ENCODE measurements at places on chromosomes 7 and 10. TPM values are rescaled to one million over a fixed set of nuclear protein-coding genes. Genes with fewer than 3 reads are reported as not detected.

Gene TMEM273
- total RNA-seq = 58.4 TPM

Gene ACSM6
- total RNA-seq = not detected

Gene CYP2W1
- not detected for total RNA-seq

Gene PIP
- total RNA-seq = not detected

Gene GIMAP6
- total RNA-seq = 29.4 TPM

Gene NPY4R2
- total RNA-seq = not detected

DNA sequence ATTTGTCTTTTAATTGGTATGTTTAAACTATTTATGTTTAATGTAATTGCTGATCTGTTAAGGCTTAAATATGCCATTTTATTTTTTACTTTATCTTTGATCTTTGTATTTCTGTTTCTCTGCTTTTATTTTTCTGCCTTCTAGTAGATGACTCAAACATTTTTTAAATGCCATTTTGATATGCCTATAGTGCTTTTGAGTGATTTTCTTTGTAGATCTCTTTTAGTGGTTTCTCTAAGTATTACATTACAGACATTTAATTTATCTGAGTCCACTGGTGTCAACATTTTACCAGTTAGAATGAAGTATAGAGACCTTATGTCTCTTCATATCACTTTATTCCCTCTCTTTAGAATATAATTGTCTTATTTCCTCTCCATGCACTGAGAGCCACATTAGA is 32.7 kb downstream of the IL6 start:
- DNase-seq = no peak

DNA sequence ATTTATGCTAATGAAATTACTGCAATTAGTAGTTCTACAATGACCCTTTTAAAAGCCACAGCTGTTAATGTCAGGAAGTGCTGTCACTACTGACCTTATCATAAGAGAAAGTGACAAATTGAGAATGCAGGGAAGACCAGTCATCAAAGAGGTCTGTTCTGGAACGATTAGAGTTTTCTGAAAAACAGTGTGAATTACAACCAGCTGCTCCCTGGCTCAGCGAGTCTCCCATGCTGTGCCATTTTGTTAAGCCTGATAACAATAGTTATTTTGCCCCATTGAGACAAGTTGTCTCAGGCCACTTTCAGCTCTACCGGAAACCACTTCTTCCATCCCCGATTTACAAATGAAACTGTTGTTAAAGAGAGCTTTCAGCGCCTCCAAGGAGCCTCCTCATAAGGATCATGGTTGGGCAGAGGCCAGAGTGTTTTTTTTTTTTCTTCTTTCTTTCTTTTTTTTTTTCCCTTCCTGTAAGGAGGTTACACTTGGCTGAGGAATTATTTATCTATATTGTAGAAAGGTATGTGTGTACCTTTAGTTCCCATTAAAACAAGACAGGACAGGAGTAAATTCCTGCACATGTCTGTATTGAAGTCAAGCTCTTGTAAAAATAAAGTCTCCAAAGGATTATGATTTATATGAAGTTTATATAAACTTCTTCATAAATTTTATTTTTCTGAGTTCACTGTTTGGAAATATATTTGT is 173.6 kb downstream of the CDCA7L start:
- no peak for DNase-seq

- no peak for DNase-seq
These were observed 102.2 kb downstream of the PPP1R3A start for GRCh38 chr7:113816639-113817038.

DNA sequence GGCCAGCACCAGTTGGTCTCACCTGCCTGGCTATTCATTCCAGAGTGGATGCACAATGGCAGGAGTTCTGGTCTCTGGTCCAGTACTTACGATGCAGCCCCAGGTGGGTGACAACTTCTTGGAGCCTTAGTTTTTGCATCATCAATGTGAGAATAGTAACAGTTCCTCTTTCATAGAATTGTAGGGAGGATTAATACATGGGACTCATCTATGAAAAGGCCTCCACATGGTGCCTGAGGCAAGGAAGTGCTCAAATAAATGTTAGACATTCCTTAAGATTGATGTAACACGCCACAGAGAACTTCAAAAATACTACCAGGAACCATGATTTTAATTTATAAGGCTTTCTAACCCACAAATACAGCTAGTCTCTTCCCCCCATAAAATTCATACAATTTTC is 120.1 kb upstream of the CHST15 start:
- DNase-seq = no peak

DNA sequence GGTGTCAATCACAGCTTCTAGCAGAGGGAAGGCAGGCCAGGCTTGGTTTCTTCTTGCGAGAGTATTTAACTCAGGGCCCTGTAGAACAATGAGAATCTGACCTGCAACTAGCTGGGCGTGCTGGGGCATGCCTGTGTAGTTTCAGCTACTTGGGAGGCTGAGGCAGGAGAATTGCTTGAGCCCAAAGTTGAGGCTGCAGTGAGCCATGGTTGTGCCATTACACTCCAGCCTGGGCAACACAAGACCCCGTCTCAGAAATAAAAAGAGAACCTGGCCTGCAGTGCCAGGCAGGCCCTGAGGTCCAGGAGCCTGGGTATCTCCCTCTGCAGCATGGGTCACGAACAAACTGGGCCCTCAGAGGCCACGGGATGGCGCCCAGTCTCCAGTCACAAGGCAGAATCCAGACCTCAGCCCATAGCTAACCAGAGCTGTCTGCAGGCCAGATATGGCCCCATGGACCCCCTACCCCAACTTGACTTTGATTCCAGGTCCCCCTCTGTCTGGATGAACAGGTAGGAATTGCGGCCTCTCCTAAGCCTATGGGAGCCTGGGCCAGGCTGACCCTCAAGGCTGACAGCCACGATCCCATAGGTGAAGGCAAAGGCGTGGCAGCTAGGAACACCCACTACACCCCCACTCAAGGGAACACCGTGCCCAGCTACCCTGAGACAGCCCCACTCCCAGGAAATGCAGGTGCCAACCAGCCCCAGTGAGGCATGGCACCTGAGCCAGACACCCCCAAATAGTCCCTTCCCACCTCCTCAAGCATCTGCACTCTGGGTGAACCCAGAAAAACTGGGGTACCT is 102.7 kb upstream of the TNRC18 start:
- DNase-seq = no peak

DNA sequence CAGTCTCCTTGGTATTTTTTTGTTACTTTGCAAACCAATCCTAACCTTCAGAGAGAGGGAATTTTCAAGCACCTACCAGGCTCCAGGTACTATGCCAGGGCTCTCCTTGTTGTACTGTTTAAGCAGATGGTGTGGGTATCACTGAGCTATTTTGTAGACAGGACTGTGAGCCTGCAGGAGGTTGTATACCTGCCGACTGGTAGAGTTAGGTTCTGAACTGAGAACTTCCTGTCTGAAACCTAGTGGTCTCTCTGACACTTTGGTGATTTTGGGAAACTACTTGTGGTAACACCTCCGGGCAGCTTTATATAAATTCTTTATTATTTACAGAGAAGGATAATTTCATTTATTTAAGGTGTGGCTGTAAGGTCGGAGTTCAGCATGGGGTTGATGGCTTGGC is 4.6 kb downstream of the ZNF853 start:
- no peak for DNase-seq

DNA sequence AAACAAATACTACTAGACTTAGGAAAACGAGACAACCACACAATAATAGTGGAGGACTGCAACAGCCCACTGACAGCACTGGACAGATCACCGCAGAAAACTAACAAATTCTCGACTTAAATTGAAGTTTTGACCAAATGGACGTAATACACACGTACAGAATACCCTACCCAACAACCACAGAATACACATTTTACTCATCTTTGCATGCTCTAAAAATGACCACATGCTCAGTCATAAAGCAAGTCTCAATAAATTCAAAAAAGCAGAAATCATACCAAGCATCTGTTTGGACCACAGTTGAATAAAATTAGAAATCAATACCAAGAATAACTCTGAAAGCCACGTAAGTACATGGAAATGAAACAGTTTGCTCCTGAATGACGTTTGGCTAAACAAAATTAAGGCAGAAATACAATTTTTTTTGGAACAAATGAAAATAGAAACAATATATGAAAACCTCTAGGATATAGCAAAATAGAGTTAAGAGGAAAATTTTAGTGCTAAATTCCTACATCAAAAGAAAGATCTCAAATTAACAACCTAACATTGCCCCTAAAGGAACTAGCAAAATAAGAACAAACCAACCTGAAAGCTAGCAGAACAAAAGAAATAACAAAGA is 30.6 kb downstream of the MAPK8 start:
- DNase-seq = no peak

- DNase-seq = peak; percentile 22
These were observed 103.3 kb downstream of the CLEC2L start for GRCh38 chr7:139626817-139627216.

DNA sequence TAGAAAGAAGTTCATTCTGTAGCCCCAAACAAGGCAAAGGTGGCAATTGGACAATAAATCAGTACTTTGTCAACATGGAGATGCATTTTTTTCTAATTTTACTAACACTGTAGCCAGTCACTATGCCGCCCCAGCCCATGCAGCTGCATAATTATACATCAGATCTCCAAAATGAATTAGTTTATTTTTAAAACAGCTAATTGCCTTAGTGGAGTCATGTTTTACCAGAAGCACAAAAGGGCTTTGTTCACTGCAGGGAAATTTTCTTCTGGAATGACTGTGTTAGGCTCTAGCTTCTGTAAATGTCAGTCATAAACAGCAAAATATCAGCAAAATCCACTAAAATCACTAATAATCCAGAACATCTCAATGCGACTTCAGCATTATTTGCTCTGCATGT is 20.1 kb upstream of the HDAC9 start:
- DNase-seq = no peak

DNA sequence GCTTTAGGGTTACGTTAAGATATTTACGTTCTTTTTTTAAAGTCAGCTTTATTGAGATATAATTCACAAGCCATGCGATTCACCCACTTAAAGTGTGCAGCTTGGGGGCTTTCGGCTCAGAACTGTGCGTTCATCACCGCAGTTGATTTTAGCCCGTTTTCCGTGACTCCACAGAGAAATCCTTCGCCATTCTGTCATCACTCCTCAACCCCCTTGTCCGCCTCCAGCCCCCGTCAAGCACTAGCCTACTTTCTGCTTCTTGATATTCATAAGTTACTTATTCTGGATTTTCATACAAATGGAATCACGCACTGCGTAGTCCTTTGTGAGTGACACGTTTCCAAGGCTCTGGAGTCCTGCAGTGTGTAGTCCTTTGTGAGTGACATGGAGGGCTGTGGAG is 20.4 kb downstream of the FAM20C start:
- DNase-seq = no peak

DNA sequence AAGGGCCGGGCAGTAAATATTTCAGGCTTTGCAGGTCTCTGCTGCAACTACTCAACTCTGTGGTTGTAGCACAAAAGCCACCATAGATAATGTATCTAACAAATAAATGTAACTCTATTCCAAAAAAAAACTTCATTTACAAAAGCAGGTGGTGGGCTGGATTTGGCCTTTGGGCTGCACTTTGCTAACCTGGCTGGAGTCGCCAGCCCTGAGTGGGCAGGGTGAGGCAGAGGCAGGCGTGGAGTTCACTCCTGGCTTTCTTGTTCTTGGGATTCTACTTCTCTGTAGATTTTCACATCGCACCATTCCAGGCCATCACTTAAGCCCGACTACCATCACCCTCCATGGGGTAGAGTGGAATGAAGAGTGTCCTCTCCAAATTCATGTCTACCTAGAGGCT is 367.6 kb upstream of the MGMT start:
- DNase-seq = no peak

GRCh38 chr10:32142646-32143045 is 86.4 kb upstream of the KIF5B start:
- DNase-seq = no peak

DNA sequence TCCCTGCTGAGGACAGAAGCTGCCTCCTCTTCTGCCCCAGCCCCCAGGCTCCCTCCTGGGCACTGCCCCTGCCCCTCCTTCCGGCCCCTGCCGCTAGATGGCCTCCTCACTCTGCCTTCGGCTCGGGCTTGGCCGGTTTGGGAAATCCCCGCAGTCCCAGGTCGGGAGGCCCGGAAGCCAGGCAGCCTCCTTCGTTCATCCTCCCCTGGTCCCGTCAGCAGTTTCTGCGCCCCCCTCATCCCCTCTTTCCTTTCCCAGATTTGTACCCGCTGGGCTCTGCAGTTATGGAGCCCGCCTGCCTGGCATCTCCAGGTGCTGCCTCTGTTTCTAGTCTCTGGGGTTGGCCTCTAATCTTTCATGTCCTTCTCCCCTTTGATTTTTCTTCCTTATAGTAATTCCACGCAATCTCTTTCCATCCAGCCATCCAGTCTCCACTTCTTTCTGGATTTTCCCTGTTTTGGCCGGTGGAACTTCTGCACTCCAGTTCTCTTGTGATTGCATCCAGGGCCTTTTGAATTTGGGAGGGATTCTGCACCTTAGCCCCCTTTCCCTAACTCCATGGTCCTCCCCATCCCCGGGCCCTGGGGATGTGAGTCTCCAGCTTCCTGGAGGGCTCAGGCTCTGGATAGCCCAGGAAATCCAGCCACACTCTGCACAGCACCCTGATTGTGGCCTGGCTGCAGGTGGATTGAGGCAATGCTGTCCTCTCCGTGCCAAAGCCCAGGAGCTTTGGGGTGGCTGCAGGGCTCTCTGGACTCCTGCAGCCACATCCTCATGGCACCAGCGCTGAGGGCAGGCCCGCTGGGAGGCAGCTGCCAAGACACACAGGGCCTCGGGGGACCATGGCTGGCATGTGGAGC is 3.3 kb upstream of the SHH start:
- peak; percentile 57 for DNase-seq

DNA sequence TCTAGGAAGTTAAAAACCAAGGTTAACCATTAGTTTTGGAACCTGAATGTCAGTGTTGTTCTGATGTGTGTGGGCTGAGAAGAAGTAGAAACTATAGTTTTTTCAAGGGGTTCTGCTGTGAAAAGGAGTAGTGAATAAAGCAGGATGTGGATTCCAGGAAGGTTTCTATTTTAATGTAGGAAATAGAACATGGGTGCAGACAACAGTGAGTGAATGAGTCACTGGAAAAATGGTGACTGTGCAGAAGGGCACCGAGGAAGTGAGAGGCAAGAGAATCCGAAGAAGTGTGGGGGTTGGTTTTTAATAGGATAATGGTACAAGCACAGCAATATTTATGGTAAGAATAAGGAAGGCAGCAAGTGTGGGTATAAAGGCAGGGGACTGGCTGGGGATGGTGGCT is 120.4 kb downstream of the ARHGAP21 start:
- no peak for DNase-seq

GRCh38 chr7:72334066-72334465 is 78.1 kb downstream of the CALN1 start:
- no peak for DNase-seq

DNA sequence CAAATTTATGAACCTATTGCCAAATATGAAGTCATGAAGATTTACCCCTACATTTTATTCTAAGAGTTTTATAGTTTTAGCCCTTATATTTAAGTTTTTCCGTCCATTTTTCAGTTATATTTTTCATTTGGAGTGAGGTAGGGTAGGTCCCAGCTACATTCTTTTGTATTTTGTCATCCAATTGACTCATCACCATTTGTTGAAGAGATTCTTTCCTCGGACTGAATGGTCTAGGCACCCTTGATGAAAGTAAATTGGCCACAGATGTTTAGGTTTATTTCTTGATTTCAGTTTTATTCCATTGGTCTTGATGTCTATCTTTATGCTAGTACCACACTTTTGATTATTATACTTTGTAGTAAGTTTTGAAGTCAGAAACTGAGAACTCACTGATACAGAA is 22.7 kb downstream of the CYP2C19 start:
- no peak for DNase-seq

GRCh38 chr7:72343991-72344390 is 68.1 kb downstream of the CALN1 start:
- DNase-seq = no peak

Measured in activated T-helper 2 cell treated with anti-CD3 and anti-CD28 coated beads, Interferon-gamma antibody, Interleukin-2, Interleukin-4, amounts not matched to agents 10 μg/mL and 5 μg/mL and 100 μg/mL, durations not matched to agents 14 hours and 24 hours and 36 hours (primary cell).